Activated T-helper 2 cell treated with anti-CD3 and anti-CD28 coated beads, Interferon-gamma antibody, Interleukin-2, Interleukin-4, amounts not matched to agents 10 μg/mL and 5 μg/mL and 100 μg/mL, durations not matched to agents 14 hours and 24 hours and 36 hours (primary cell): ENCODE measurements at places on chromosomes 2 and 18.
A peak's percentile ranks its signal among the peaks of the same experiment; 100 is the strongest.

- no peak for DNase-seq
Observed at GRCh38 chr2:10990561-10991111, 78.9 kb downstream of the KCNF1 start.

GRCh38 chr2:166765141-166765540 is 123.1 kb upstream of the XIRP2 start:
- DNase-seq = no peak

- DNase-seq = no peak
Observed at GRCh38 chr2:237351796-237352195, 62.2 kb downstream of the COL6A3 start.

DNA sequence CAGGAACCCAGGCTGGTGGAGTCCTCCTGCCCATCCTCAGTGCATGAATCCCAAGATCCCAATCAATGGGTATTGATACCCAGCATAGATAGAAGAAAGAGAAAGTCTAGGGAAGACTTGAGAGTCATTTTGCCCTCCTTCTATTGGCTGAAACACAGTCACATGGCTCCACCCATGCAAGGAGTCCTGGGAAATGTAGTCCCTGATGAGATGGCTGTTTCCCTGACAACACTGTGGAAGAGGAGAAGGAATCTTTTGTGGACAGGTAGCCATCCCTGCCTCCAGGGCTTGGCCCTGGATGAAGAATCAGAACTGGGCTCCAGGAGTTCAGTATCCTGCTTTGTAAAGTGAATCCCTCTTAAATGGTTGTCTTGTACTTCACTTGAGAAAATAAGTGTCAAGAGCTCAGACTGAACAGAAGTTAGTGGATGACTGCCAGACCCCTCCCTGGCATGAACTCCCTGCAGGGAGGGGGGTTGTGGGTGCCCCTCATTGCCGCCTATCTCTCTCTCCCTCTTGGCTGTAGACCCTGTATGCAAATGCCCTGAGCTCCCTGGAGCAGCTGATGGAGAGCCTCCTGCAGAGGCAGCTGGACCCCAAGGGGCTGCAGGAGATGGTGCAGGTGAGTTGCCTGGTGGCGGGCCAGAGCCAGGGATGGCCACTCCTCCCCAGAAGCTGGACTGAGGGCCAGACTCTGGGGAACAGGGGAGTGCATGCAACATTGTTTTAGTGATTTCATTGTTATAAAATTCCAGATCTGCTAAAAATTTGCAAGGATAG is 36.1 kb downstream of the MROH2A start:
- DNase-seq = no peak

GRCh38 chr2:112891385-112891831 is 19.6 kb upstream of the IL37 start:
- DNase-seq = no peak

GRCh38 chr18:22132763-22133162 is 36.6 kb upstream of the GATA6 start:
- DNase-seq = no peak

- peak; percentile 34 for DNase-seq
Observed at GRCh38 chr18:2889761-2890192, 43.0 kb downstream of the EMILIN2 start.

DNA sequence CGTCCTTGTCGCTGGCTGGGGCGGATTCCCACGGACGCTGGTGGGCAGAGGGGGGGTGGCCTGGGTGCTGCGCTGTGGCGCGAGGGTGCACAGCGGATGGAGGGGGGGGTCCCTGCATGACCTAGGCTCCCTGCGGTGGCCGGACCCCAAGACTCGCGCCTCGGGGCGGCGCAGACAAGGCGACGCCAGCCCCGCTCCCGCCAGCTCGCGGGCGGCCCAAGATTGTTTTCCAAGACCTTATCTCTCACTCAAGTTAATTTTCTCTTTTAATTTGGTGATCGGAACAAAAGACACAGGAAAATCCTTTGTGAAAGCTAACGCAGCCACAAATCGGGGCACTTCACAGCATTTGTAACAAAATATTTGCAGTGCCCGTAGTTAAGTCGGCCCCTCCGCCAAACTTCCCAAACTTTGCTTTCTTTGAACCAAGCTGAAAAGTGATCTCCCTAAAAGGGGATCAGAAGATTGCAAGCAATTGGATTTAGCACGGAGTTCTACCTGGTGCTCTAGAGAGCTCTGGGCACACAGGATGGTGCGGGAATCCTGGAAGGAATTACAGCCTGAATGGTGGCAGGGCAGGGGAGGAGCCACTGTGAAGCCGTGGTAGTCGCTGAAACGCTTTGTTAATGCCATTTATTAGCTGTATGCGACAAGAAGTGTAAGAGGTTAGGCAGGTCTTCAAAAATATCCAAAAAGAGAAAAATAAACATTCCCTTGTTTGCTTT is 4.8 kb upstream of the ID2 start:
- DNase-seq = no peak

DNA sequence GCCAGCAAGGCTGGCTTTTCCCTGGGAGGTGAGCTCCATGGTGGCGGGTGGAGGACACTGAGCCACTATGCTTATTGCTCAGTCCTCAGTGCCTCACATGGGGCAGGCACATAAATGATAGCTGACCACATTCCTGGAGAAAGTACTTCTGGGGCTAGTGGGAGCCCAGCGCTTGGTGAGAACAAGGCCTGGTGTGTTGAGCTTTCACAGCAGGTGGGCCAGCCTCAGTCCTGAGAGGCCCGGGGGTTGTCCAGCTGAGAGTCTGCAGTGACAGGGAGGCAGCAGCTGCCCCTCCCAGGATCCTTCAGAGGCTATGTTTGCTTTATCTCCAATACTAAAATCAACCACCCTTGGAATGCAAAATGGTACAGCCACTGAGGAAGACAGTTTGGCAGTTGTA is 217.7 kb downstream of the ZBTB7C start:
- DNase-seq = no peak

DNA sequence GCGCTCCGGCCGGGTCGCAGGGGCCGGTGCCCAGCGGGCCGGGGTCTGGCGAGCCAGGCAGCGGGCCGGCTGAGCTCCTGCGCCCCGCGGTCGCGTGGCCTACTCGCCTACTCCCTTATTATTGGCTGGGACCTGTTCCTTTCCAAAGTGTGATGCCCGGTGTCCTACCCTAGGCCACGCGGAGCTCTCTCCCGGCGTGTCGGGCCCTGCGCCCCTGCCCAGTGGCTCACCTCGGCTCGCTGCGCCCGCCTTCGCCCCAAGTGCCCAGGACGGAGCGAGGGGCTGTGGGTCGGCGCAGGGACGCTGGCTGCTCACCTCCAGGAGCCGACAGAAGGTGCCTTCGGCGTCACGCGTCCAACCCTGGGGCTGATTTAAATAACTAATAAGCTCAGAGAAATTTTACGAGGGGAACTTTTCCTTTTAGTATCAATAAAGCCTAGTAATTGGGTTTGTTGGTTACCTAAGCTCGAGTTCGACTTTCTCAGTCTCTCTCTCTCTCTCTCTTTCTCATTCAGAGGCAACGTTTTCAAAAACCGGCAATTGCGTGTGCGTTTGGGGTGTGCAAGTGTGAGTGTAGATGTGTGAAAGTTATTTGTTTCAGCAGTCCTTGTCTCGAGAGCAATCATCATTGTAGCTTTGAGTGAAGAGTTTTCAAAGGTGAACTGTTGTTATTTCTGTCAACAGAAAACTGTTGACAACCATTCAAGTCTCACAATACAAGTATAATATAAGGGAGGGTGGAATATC is 7.0 kb upstream of the SATB2 start:
- DNase-seq = no peak

DNA sequence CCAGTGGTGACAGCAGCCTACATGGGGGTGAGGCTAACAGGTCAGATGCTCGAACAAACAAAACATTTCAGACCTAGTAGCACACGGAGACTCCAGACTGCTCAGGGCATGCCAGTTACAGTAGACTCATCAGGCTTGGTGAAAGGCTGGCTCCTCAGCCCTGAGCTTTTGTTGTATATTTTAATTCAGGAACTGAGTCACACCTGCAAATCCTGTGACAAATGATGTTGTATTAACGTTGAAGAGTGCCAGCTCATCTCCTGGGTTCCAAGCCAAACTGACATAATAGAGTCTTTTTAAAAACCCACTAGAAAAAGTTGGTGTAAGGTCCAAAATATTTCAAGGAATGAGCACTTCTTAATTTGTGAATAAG is 65.3 kb downstream of the C1D start:
- DNase-seq = no peak

GRCh38 chr2:203407496-203407895 is 79.3 kb downstream of the ABI2 start:
- no peak for DNase-seq

- no peak for DNase-seq
Observed at GRCh38 chr2:2116657-2117056, 214.4 kb downstream of the MYT1L start.

GRCh38 chr2:219294356-219295351 is 14.5 kb downstream of the PTPRN start:
- peak; percentile 85 for DNase-seq

GRCh38 chr2:154455166-154455565 is 243.3 kb upstream of the KCNJ3 start:
- DNase-seq = no peak

- DNase-seq = no peak
Observed at GRCh38 chr2:5946225-5947115, 254.3 kb downstream of the SOX11 start.

DNA sequence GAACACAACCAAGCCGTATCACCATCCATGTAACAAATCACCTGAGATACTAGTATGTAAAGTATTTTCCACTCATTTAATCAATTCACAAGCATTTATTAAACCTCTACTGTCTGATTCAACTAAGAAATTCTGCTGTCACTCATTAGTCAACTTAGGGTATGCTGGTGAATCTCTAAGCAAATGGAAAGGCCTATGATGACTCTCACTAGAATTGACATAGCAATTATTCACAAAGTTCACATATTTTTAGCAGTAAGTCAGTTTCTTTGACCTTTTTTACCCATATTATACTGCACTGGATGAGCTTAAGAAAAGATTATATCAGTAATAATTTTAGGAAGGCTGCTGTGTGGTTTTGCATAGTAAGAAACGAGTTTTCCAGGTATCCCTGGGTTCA is 130.1 kb downstream of the SLC8A1 start:
- no peak for DNase-seq

- DNase-seq = no peak
Observed at GRCh38 chr2:213022987-213023386, 128.4 kb downstream of the IKZF2 start.

GRCh38 chr2:47737-48136 is 1.4 kb upstream of the FAM110C start:
- DNase-seq = no peak

- no peak for DNase-seq
Observed at GRCh38 chr2:48728840-48729239, 26.7 kb downstream of the LHCGR start.

GRCh38 chr2:172671501-172671900 is 64.1 kb upstream of the RAPGEF4 start:
- no peak for DNase-seq
